ENCODE measurements at places on chromosomes 4 and X.
A peak's percentile ranks its signal among the peaks of the same experiment; 100 is the strongest.

DNA sequence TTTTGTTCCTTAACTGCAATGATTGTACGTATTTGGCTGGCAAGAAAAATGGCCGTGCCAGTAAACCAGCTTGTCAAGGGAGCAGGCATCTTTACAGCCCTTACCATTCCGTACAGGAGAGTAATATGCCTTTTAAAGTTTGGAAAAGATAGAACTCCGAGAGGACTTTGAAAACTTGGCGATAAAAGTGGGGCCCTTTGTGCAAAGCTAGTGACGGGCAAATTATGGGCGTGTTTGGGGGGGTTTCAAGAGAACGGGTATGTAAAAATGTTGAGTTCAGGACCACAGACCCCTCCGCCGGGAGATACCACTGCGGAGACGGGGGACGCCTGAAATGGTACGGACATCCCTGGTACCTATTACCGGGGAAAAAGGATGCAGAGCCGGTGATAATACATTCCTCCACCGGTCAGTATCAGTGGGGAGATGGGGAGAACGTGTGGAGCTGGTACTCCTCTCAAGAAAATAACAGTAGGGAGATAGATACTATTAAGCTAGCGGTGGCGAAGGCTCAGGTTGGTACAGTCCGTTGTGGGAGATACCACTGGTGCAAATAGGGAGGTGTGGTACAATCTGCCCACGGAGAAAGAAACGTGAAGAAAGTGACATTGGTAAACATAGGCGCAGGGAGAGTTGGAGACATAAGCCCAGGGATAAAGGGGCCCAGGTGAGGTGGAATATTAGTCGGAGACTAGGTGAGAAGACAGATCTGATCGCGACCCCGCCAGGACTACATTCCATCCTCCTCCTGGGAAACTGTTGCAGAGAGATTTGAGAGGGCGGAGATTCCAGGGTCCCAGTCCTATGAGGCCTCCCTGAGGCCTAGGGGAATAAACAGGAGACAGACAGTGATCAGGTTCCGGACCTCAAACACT is 14.5 kb downstream of the SPACA5 start:
- peak; percentile 66 for DNase-seq

- DNase-seq = no peak
These were observed at the start of gene CCDC120 for GRCh38 chrX:49058794-49059193. Gene CCDC120 (plus strand): TSS chrX:49058999. CDS start chrX:49062042, 3,043 bp downstream.

DNA sequence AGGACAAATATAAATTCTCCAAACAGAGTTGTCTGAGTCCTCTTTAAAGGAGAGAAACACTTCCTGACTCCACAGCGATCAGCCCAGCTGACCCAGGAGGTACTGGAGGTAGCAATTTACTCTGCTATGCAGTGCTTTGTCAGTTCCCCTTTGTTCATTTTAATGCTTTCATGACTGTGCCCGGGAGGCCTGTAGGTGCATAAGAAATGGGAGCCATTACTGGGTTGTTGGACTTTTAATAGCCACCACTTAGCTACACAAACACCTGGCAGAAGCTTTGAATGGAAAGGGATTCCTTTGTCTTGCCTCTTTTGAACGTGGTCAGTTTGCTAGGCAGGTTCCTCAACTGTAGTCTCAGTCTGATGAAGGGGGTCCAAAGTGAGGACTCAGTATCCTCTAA is 59.0 kb upstream of the AFF2 start:
- no peak for DNase-seq

DNA sequence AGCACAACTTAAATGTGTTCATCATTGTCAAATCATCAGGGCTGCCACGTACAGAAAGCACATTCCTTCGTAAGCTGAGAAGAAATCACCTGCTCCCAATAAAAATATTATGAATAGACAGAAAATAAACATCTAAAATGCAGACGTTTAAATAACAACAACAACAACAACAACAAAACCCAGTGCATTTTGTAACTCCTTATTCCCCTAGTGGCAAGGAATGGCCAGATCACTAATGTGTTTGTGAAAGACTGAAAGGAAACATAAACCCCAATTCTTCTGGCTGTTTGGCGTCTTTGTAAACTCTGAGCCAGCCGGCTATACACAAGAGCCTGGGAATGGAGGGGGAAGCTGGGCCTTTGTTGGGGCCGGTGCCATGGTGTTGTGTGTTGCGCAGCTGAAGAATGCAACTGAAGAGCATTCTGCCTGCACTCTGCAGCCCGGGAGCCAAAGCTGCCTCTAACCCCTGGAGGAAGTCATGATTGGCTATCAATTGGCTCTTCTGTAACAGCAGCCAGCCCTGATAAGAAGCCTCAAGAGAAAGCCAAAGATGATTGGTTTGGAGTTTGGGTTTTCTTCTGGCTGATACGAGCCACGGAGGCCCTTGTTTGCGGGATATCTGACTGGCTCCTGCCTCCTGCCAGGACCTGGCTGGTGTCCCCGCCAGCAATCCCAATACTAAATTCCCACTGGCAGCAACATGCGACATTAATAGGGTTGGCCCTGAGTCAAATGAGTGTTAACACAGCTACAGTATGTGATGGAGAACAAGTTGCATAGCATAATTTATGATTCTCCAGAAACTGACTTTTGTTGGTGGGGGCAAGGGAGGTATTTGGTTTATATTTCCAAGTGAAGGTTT is 89.7 kb upstream of the TFDP3 start:
- DNase-seq = no peak

DNA sequence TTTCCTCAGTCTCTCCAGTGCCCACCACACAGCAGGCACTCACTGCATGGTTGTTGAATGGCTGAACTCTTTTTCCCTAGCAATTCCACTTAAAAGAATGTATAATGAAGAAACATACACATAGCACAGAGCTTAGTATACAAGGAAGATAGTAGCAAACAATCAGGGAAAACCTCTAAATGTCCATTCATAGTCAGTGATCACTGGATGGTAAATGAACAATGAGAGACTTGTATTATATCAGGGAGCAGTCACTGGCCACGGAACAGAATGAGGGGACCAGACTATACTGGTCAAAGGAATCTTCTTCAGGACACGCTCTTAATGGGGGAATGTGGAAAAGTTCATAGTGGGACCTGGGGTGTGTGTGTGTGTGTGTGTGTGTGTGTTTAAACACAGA is 43.6 kb upstream of the FAM156A start:
- DNase-seq = no peak

GRCh38 chr4:1081689-1082040 is 31.7 kb downstream of the RNF212 start:
- no peak for DNase-seq
